Hepatocyte (in vitro differentiated cells): ENCODE measurements at places on chromosomes 5 and 9. TPM values are rescaled to one million over a fixed set of nuclear protein-coding genes. Genes with fewer than 3 reads are reported as not detected.

DNA sequence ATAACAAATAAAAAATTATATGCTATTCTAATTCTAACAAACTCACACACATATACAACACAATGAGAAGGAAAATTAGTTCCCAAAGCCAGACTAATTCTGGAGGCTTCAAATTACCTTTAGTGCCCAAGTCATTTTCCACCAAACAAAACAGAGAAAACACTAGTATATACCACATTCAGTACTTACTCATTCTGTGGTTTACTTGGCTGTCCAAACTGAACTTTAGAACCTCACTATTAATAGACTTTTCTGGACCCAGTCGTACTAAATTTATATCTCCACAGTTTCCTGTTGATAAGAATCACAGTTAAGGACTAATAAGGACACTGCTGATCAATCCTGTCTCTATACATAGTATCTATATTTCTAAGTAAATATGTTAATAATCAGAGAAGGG lies 66.4 kb downstream of the SETX start:
- DNase-seq = no peak

GRCh38 chr9:495739-496138 lies 281.1 kb downstream of the DOCK8 start:
- DNase-seq = no peak

- DNase-seq = no peak
These were observed 63.9 kb downstream of the PARP8 start for GRCh38 chr5:50730336-50730735.

DNA sequence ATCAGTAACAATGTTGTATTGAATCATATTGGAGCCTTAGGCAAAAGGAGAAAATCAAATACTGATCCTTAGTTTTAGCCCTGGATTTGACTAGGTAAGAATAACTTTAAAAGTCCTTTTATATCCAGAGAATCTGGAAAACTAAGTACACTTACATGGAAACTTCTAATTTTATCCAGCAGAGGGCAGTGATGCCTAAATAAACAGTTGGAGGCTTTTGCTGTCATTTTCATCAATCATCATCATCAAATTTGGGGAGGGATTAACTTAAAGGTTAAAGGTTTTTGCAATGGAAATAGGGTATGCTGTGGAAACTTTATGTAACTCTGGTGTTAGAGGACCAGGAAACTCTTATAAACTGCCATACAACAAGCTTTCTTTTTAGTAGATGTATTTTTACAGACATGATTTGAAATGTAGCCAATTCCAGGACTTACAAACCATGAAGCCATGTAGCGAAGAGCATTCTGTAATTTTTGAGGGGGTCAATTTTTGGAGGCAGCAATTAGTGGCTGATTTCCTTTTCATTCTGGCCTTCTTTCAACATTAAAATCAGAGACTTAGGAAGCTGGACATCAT lies 112.7 kb downstream of the OSTF1 start:
- DNase-seq = peak; percentile 64

DNA sequence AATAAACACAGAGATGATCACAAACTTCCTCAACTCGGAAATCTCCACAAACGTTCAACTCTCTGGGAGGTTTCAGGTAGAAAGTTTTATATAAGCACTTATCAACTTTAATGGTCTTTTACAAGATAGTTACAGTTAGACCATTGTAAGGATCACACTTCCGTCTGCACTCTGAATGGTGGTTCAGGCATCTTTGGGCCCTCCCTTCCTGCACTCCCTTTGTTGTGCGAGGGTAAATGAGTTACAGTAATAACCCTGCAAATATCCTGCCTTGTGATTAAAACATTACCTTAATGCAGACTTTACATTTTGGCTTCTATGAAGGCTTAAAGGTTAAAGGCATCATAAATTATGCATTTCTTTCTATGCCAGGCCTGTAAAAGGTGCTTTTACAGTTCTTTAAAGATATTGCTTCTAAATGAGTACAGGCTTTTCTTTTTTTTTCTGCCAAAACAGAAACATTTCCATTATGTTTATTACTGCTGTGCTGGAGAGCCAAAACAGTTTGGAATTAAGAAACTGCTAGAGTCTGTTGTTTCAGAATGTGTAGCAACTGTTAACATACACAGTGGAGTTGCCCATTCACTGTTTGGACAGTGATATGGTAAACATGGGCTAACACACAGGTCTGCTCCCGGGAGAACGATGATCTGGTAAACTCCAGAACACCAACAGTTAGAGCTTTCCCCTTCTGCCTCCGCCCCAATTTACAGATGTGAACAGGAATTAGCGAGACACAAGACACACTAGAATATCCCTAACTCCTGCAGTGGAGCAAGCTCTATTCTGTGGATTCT lies 1.1 kb downstream of the PRUNE2 start:
- DNase-seq = no peak

- DNase-seq = no peak
These were observed 128.5 kb downstream of the RGS3 start for GRCh38 chr9:113591899-113592625.

Gene OR1L4
- total RNA-seq = not detected in 2 replicates

DNA sequence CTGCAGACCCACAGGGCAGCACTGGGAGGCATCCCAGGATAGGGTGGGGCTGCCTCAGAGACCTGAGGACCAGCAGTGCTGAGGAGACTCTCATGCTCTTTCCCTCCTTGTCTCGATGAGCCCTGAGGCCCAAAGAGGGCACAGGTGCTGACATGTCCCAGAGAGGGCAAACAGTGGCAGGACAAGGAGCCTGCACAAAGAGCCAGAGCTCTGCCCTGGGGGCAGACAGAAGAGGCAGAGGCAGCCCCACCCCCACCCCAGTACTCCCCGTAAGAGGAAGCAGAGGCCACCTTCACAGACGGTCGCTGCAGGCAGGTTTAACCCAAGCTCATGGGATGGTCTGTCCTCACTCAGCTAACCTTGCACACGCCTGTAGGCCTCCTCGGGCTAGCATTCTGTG lies 29.4 kb upstream of the TTLL11 start:
- DNase-seq = no peak

DNA sequence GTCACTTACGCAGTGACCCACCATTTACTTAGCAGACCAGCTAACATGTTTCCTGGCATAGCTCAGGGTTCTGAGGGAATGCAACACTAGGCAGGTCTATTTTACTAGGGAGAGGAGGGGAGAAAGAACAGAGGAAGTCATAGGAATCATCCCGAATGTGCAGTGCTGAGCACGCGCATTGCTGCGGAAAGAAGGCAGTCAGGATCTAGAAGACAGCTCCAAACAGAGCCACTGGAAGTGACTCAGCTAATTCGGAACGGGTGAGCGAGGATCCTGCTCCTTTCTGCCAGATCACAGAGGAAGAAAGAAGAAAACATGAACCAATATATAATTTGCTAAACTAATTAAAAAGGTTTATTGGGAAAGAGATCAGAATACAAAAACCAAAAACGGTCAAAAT lies 339.8 kb downstream of the EFNA5 start:
- no peak for DNase-seq

DNA sequence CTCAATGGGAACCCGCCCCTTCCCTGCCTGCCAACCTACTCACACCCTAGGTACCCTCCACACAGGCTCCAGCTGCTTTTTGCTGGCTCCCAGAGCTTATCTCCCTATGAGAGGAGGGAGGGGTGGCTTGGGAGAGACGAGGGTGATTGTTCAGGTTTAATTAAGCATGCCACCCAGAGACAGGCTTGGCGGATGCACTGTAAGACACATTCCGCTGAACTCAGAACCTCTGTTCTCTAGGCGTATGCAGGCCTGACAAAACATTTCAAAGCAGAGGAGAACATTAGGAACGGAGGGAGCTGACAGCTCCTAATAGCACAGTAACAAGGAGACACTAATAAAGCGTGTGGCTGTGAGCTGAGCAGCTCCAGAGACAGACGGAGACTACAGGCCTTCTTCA lies 80.1 kb downstream of the TRIM32 start:
- no peak for DNase-seq

GRCh38 chr5:141757402-141757801 lies 75.4 kb upstream of the ARAP3 start:
- peak; percentile 40 for DNase-seq

Gene BNC2
- total RNA-seq = 16.5 and 20.7 TPM in 2 replicates

Gene GPR150
- total RNA-seq = 0.36 TPM in 1 of 2 replicates, not detected in the other

GRCh38 chr9:105975886-105976645 lies 281.7 kb downstream of the TMEM38B start:
- no peak for DNase-seq

GRCh38 chr5:80928073-80928472 lies 32.1 kb upstream of the RASGRF2 start:
- DNase-seq = no peak

DNA sequence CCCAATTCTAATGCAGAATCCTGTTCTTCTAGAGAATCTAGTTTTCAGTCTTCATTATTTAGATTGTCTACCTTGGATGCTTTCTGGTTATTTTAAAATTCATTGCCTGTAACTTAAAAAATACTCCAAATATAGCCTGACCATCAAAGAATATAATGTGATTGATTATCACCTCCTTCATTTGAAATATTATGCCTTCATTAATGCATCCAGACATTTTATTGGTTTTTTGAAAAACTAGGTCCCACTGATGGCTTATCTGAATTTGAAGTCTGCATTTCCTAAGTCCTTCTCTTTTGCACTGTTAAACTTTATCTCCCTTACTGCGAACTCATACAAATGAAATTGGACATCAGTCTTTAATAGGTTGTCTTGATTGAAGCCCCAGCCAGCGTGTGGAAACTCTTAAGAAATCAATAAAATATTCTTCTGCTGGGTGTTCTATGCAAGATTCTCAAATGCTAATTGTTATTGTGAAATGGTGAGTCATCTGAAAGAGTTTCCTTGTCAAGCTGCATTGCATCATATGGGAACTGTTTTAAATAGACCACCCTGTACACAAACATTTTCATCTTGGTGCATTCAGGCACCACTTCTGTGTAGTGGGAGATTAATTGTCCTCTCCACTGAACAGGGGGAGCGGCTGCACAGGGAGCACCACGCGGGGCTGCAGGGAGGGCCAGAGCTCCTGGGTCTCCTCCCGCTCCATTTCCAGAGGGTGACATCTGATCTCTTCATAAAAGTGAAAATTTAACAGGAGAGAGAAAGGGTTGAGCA lies 92.3 kb upstream of the FANCC start:
- DNase-seq = peak; percentile 37

Gene FABP6
- total RNA-seq = 51.5 and 55.7 TPM in 2 replicates

DNA sequence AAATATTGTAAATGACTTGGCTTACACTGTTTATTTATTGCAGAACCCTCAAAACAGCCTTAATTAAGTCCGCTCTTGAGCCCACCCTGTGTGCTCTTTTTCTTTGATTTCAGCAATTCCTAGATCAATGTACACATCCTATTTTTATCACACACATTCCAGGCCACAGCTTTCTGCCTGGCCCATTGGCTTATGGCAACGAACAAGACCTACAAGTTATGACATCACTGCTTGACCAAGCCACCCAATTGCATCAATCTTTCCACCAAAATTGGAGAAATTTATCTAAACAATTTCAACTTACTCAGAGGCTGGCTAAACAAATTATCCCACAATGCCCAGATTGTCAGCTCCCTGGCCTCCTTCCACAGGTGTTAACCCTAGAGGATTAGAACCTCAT lies 158.4 kb downstream of the CPLANE1 start:
- no peak for DNase-seq

DNA sequence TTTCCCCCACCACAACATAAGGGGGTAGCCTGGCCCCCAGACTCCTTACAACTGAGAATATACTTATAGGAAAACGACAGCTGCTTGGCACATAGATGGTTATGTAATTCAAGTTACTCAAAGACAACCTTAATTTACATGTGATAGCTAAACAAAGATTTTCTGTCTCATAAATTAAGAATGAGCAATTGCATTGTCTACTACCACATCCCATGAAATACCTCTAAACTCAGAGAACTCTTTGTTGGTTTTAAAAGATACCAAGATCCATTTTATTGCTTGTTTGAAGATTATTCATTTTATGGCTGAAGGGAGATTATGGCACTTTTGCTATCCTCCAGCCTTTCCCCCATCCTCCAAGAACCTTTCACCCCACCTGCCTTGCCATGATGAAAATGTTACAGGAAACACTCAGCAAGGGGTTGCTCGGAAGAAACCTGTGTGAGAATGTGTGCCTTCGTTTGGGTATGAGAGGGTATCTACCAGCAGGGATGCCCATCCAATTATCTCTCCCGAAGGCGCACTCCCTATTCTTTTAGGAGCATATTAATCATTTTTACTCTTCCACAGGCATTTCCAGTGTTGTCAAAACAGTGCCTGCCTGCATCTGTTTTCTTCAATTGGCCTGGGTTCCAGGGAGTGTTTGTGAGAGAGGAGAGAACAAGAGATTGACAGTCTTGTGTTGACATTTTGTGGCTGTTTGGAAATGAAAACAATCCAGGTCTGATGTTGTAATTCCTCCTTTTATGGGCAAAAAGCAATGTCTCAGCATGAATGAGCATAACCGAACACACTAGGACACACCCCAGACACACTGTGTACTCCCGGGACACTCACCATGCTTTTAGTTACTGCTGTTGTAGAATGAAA lies 208.0 kb upstream of the ANKRD55 start:
- DNase-seq = peak; percentile 49

DNA sequence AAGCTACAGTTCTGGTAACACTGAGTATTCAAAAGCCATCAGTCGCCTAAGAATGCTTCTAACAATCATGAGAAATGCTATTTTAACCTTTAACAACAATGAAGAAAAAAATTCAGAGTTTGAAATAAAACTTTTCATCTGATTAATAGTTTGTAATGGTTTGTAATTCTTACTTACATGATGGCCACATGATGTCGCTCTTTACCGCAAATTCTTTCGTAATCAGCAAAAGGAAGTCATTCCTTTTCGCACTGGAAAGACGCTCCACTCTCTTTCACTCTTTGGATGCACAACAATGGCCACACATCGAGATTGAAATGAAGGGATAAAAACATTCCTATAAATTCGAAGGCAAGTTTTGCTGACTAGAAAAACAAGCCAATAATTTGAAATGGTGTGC lies at the start of gene PCDHA7:
Gene PCDHA7 (plus strand): TSS at position 277 of the 400 bp plus-strand sequence. CDS start 115 bp downstream, at position 392.
- DNase-seq = no peak
